T-helper 22 cell (primary cell): ENCODE measurements at places on chromosomes 7 and 10.

GRCh38 chr10:34297541-34298345 lies 517.4 kb downstream of the PARD3 start:
- DNase-seq: no peak

DNA sequence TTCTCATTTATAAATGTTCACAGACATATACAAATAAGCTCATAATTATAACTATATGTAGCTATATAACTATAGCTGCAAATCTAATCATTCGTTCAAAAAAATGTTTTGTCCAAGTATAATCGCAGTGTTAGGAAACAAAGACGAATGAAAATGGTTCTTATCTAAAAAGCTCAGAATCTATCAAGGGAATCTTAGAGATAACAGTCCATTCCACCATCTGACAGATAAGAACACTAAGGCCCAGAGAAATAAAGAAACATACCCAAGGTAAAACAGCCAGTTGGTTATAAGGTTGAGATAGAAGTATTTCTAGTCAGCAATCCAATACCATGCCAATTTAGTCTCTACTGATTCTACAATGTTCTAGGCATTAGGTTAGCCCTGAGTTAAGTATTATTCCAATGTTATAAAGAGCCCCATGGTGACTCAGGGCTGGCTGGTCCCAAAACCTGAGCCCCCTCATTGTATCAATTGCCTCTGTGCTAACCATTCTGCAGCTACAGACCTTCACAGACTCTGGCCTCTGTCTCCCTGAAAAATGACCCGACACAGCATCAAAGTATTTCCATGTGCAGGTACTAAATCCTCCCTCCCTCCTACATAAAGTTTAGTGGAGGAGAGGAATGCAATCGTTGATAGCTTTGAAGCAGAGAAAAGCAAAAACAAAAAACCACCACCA lies 30.0 kb downstream of the CHCHD3 start:
- DNase-seq: no peak

DNA sequence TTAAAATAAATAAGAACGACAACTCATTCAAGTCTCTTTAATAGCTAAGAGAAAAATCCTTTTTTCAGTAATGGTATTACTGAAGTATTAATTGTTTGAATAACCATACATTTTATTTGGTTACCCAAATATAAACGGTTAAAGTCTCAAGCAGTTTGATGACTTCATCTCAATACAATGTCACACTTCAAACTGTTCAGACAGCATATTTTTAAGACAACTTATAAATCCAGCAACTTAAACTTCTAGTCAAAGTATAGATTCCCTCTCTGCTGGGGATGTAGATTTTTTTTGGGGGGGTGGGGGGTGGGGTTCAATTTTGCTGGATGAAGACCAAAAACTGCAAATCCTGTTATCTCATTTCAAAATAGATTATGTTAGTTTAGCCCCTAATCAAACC lies 42.0 kb downstream of the GNA12 start:
- no peak for DNase-seq

- no peak for DNase-seq
Measured at GRCh38 chr7:129041142-129042085, 13.5 kb downstream of the TNPO3 start.

- no peak for DNase-seq
Measured at GRCh38 chr10:78178397-78178796, 144.7 kb downstream of the RPS24 start.

DNA sequence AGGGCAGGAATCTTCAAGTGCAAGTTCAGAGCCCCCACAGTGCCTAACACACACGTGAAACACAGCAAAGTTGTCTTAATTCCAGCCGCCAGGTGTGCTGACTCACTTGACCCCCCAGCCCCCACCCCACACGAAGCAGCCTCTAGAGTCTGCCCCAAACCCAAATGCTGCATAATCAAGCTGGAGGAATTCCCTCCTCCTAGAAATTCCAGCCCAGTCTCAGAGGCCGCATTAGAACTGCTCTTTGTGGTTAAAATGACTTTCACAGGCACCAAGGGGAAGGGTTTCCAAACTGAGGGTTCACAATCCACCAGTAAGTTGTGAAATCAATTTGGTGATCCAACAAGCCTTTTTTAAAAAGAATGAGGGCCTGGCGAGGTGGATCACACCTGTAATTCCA lies 67.0 kb upstream of the PLXNA4 start:
- DNase-seq: no peak

DNA sequence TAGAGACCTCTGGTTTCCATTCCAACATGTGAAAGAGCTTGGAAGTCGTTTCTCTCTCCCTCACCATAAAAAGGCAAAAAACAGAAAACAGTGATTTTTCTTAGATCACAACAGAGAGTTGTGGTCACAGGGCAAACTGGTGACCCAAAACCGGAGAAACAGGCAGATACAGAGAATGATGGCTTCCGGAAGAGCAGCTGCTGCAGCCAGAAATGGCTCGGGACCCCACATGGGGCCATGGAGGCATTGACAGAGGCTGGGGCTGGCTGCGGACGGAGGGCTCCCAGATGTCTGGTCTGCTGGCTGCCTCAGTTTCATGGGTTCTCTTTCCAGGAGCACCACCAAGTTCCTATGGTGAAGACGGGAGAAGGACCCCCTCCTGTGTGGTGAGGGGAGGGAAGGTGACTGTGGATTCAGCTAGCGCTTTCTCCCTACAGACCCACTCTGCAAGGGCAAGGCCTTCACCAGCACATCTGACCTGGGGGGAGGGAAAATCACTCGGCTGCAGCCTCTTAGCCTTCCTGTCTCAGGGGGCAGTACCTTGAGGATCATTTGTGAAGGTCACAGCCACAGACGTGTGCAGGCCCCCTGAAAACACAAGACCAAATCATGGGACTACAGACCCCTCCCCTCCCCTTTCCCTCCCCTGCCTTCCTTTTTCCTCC lies 81.4 kb downstream of the WDR37 start:
- DNase-seq: no peak

- peak; percentile 26 for DNase-seq
Measured at GRCh38 chr10:67788028-67788886, 49.7 kb downstream of the DNAJC12 start.
